BJ (cell line): ENCODE measurements at places on chromosomes 12 and 14.

DNA sequence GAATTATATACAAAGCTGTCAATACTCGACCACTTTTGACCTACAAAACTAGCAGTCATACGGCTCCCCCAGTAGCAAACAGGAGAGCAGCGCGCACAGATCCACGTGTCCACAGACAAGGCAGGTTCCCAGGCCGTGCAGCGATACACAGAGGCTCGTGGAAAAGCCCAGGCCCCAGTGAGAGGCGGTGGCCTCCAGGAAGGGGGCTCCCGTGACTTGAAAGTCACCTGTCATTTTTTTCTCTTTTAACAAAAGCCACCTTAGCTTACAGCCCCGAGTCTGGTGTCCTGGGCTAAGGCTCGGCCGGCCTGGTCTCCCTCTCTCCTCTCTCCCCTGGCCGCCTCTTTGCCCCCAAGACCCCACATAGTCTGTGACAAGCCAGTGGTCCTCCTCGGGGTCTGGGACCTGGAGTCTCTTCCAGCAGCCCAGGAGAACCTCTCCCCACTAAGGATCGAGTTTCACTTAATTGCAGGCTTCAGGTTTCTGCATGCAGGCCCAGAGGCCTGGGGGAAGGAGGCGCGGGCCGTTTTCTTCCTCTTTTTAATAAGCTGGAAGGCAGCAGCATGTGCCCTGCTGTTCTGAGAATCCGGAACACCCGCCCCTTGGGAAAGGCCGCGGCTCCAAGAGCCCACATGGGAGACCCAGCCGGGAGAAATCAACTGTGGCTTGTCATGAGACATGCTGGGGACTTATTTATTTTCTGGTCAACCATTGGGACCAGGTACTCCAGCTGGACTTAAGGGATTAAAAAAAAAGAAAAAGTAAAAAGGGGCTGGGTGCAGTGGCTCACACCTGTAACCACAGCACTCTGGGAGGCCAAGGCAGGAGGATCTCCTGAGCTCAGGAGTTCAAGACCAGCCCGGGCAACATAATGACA is 15.9 kb downstream of the NCOR2 start:
- DNase-seq, result no peak

DNA sequence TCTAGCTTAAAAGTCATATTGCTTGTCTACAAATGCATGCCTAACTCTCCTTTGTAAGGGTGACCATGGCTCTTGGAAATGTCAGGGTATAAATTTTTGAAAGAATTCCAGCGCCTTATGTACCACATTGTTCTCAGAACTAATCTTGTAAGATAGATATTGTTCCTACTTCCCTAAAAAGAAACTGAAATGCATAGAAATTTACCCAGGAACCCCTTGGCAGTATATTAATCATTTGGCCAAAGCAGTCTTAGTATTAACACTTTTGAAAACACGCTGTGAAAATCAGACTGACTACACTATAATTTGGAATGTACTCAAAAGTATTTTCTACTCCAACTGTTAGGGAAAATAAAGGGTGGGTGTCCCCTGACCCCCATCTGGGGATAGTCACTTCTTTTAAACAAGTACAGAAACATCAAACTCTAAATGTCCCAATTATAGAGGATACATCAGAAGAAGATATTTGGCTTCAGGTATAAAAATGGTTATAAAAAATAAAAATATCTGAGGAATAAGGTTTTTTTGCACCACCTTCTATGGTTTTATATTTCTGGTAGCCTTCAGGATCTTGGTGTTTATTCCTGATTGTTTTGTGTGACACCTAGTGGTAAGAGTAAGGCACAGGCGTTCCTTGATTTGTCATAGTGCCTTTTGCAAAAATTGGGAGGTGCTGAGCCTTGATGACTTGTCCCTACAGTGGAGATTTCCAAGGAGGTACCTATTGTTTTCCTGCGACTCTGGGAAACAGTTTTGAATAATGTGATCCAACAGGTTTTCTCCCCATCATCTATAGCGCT is 2.2 kb upstream of the NFKBIA start:
- DNase-seq, result no peak

DNA sequence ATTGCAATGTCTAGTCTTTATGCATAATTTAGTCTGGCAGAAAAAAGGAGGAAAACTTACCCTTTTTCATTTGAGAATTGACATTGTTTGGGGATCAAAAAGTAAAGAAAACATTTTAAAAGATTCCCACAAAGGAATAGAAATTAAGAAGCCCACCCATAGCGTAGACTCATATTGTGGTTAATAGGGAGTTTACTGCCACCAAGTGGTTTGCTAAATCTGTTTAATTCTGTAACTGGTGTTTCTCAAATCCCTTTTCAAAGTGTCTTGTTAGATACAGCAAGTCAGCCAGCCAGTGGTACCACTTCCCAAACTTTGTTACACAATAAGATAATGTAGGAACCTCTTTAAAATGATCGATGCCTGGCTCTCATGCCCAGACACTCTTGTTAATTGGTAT is 180.3 kb downstream of the IPO8 start:
- DNase-seq, result no peak

DNA sequence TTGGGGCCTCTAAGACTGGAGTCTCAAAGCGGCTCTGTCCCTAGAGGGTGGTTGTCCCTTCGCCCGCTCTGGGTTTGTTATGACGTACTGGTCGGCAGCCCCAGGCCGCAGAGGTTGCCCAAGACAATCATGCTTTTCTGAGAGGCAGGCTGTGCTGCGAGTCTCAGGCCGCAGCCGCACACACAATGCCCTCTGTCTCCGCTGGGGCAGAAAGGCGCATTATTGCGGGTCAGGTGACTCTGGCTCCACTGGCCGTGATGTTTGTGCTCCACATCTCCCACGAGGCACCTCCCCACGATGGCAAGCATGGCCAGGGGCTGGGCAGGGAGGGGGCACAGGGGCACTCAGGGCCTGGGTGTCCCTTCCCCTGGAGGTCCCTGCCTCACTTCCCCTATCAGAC is 21.0 kb upstream of the PLEKHG3 start:
- DNase-seq, result no peak

- no peak for DNase-seq
Measured at GRCh38 chr14:64878837-64879634, 671 bp downstream of the SPTB start.

DNA sequence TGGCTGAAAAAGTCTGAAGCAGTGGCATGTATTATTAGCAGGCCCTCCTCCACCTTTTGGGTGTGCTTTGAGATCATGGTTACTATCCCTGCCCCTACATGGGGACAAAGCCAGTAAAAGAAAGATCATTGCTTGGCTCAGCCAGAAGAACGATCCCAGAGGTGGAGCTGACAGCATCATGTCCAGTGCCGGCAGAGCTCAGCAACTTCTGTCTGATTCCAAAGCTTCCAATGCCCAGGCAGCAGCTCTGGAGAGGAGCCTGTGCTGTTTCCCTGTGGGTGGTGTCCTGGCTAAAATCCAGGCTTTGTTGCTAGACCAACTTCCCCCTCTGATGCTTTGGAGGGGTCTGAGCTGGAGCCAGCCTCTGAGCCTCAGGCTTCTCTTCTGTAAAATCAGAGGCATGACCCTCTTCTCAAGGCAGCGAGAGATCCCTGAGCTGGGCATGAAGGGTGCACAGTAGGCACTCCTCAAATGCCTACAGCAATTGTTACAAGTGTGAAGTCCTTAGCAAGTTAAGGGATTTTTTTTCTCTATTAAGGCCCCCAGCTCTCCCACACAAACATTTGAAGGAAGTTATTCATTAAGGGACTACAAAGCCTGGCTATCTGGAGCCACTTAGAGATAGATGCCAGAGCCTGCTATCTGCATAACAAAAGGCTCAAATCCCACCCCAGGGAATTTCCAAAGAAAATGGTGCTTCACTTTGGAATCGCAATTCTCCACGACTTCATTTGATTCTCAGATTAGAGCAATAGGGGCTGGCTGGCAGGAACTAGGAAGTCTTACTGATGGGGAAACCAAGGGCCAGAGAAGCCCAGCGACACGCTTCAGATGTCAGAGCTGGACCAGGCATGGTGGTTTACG is 10.9 kb upstream of the GSC start:
- no peak for DNase-seq

GRCh38 chr12:57454566-57455373 is at the start of gene INHBE:
Gene INHBE, plus strand, starts transcription at chr12:57455307. Its CDS starts 230 bp downstream, at chr12:57455537.
- DNase-seq, result peak; percentile 57

DNA sequence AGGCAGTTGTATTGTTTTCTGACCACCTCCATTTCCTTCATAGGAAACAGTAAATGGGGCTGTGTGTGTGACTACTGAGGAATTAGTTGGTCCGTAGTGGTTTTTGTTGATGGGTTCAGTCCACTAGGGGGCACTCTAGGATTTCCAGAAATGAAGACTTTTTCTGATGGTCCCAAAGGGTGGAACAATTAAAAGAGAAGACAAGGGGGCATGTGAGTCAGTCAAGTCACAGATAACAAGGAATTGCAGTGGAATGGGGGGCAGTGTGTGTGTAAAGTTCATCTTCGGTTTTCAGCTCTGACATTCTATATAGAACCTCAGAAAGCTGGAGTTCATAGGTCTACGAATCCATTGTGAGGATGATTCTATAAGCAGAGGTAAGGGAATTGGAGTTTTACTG is 186.6 kb upstream of the OR4E1 start:
- DNase-seq, result no peak

GRCh38 chr12:131862084-131862441 is 32.4 kb upstream of the ULK1 start:
- no peak for DNase-seq

DNA sequence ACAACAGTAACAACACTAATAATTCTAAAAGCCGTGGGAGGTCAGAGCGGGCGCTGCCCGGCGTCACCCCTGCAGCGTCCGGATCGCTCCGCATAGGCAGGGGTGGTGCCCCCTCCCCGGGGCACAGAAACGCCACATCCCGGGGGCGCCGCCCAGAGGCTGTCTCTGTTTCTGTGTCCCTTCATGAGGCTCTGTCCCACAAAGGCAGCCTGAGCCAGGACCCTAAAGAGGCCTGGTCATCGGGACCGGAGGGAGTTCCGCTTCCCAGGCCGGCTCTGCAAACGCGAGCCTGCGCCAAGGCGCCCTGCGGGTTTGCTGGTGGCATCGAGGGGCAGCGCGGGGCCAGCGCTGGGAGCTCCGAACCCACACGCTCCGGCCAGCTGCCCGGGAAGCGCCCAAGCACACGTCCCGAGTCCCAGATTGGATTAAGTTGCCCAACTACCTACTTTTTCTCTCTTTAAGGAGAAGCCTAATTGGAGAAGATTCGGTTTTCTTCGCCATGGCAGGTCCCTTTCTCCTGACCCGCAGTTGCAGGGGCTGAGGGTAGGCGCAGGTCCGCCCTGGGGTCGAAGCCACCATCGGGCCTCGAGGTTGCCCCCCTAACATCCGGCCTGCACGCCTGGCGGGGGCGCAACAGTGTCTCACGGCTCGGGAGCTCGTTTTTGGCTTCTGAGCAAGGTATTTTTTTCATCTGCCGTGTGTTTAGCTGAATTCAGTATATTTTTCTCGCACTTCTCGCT is 421.7 kb downstream of the VRK1 start:
- no peak for DNase-seq

GRCh38 chr12:30836656-30837445 is 82.1 kb upstream of the CAPRIN2 start:
- DNase-seq, result no peak

GRCh38 chr12:53939141-53940108 is 794 bp downstream of the HOXC13 start:
- no peak for DNase-seq

DNA sequence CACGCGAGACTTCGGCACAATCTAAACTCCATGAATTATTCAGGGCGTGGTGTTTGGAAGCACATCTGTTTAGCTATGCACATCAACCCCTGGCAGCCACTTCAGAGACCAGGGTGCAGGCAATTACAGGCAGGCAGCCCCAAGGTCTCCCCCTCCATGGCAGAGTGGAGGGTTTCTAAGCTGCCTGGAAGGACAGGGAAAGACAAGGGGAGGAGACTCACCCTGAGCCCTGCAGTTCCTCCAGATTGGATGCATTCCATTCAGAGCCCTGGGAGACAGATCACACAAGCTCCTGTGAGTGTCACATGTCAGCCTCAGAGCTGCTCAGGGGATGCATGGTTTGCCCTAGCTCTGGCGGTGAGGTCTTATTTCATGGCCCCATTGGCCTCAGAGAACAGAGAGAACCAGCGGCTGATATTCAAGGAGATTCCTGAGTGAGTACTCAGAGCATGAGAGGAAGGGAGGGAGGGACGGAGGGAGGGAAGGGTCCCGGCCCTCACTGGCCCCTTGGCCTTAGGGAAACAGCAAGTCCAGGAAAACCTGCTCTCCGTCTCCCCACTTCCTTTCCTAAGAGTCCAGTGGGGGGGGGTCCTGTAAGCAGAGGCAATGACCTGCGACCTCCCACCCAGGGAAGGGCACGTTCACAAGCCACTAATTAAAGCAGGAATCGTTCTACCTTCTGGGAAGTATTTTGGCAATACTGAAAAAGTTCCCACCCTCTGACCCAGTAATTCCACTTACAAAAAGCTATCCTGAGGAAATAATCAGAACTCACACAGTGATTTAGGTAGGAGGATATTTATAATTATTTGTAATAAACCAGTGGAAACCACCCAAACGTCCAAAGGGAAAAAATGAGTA is 55.1 kb downstream of the SSH1 start:
- no peak for DNase-seq

GRCh38 chr12:75959506-75959905 is 72.1 kb downstream of the PHLDA1 start:
- no peak for DNase-seq

DNA sequence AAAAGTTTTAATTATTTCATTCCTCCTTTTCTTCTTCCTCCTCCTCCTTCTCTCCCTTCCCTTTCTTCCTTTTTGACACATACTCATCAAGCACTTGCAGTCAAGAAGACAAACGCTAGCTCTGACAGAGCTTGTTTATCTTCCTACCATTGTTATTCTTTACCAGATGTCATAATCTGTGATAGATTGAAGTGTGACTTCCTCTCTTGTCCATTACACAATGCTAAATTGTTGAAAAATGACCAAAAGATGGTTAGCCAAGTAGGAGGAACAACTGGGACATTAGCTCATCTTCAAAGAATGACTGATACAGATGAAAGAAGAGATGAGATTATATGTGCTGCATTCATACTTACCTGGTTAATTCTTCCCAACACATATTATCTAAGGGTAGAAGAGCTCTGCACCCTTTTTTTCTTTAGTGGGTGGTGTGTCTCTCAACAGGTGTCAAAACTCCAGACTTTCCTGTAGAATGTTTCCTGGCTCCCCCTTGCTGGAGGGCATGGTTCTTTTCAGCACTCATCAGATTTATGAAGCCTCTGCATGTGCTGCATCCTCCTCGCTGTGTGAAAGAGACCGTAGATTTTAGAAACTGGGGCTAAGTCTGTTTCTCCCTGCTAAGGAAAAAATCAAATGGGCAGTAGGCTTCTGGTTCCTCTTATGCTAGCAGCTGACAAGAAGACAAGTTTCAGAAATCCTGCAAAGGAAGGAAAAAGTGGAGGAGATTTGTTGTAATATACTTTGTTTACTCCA is 147.1 kb downstream of the TMX1 start:
- no peak for DNase-seq

- DNase-seq, result no peak
Measured at GRCh38 chr12:45446013-45446412, 230.1 kb downstream of the ANO6 start.

- no peak for DNase-seq
Measured at GRCh38 chr12:104172570-104172947, 34.5 kb upstream of the NFYB start.
